ENCODE measurements at places on chromosomes 6 and 20.
A peak's percentile ranks its signal among the peaks of the same experiment; 100 is the strongest.

DNA sequence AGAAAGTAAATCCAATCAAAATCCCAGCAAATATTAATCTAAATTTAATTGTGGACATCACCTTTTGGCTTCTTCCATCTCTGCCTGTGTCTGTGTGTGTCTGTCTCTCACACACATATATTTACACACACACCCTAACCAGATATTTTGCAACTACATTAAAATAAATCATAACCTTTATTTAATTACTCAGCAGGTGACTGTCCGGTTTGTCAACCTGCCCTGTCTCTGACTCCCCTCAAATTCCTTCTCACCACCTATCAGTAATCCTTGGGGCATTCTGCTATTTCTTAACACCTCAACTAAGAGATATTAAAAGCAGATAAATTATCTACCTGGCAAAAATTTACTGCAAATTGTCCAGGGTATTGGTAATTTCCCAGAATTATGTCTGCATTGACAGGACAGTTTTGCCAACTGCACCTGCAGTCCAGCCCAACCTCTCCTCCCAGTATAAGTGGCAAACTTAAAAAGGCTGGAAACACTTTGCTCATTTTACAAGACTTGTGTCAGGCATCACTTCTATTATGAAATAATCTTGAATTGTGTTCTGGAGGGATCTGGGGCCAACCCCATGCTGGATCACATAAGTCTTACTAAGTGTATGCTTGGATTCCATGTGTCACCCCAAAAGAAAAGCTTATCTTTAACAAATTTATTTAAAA lies 216.1 kb downstream of the GMDS start:
- DNase-seq = no peak

- no peak for DNase-seq
These were observed at the start of gene SPACA1 for GRCh38 chr6:88047510-88048150. TSS of gene SPACA1 (plus strand) at chr6:88047841. CDS start at chr6:88047906, 65 bp downstream.

DNA sequence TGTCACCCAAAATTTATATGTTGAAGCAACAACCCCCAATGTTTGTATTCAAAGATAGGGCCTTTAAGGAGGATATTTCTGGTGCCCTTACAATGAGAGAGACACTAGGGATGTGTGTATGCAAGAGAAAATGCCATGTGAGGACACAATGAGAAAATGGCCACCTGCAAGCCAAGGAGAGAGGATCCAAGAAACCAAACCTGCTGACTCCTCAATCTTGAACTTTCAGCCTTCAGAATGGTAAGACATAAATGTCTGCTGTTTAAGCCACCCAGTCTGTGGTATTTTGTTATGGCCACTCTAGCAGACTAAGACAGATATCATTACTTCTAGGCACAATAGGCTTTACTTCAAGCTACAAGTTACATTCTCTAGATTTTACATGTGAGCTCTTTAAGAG lies 1145.1 kb upstream of the MAP3K7 start:
- DNase-seq = no peak

DNA sequence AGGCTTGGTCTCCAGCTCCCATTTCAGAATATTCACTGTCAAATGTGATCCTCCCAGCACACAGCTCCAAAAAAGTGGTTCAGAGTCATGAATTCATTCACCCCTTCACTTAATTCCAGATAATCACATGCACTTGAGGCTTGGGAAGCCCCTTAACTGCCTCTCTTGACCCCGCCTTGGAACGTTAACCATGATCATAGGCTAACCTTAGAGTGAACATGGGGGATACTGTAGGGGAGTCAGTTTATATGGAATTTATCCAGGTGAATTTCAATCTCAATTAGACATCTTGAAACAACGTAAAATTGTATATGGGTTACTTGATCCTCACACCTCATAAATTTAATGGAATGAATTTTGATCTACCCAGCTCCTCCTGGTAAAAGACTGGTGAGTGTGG lies 346.8 kb upstream of the ARID1B start:
- DNase-seq = no peak

- no peak for DNase-seq
These were observed 189.8 kb downstream of the ZDHHC14 start for GRCh38 chr6:157570752-157571151.

GRCh38 chr20:11917663-11918062 lies at the start of gene BTBD3:
TSS of gene BTBD3 (plus strand) at chr20:11917893. CDS start at chr20:11918276, 383 bp downstream.
- DNase-seq = no peak

- DNase-seq = peak; percentile 46
These were observed 60.2 kb downstream of the GCLC start for GRCh38 chr6:53484476-53485280.

DNA sequence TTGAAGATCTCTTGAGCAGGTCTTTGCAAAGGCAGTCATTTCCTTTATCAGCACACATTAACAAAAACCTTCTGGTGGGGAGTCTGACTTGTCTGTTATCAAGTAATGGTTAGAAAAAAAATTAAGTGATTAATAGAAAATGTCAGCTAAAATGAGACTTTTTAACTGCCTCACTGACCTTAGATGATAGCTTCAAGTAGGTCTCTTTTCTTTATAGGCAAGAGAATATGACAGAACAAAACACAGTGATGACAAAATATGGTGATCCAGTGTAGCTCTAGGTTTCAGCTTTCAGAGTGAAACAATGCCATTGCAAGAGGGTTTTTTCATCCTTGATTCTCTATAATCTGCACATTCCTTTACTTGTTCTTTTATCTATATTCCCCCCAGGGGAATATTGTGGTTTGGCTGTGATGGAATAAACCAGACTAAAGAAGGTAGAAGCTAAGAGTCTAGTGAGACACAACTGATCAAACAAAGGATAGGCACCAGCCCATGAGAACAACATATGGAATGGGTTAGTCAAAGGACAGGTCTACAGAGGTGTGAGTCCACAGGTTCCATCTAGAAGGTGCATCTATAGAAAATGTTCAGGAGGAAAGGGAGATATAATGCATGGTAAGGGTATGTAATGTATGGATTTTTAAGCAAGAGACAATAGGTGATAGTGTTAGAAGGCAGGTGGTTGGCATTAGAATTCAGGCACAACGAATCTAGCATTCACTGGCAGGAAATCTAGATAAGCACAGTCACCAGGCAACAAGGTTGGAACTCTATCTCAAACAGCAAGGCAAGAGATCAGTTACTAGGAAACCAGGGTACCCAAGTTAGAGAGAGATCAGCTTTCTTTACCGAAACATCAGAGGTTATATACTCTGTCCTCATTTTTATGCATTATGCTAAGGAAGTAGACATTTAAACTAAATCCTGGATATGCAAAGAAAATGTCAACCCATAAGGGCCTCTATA lies 228.9 kb upstream of the SMLR1 start:
- no peak for DNase-seq

- no peak for DNase-seq
These were observed 280.7 kb downstream of the ZNF217 start for GRCh38 chr20:53312957-53313356.

DNA sequence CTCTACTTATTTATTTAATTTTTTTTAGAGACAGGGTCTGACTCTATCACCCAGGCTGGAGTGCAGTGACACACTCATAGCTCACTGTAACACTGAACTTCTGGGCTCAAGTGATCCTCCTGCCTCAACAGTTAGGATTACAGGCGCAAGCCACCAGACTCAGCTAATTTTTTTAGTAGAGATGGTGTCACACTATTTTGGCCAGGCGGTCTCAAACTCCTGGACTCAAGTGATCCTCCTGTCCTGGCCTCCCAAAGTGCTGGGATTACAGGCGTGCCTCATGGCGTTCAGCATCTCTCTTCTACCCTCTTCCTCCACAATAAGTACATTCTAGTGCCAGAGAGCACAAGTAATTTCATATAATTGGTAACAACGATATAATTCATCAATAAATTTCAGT lies 5.5 kb downstream of the SSR1 start:
- DNase-seq = no peak

DNA sequence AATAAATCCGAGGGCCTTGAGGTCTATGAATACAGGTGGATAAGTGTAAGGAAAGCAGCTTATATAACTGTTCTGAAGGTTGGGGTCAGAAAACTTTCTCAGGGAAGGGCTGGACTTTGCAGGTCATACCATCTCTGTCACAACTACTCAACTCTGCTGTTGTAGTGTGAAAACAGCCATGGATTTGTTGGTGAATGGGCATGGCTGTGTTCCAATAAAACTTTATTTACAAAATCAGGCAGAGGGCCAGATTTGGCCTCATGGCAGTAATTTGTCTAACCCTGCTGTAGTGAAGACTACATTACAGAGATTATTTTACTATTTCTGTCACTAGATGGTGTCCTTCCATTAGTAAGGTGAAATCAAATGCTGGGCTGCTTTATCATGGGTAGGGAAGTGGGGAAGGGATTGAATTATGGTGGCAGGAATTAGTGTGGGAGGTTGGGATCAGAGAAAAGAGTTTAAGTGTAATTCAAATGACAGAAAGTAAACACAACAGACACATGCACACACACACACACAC lies 409.6 kb upstream of the CHD6 start:
- no peak for DNase-seq

- DNase-seq = no peak
These were observed 17.2 kb upstream of the RTF2 start for GRCh38 chr20:56451056-56451765.

GRCh38 chr6:163094881-163095280 lies 319.6 kb upstream of the QKI start:
- DNase-seq = no peak

DNA sequence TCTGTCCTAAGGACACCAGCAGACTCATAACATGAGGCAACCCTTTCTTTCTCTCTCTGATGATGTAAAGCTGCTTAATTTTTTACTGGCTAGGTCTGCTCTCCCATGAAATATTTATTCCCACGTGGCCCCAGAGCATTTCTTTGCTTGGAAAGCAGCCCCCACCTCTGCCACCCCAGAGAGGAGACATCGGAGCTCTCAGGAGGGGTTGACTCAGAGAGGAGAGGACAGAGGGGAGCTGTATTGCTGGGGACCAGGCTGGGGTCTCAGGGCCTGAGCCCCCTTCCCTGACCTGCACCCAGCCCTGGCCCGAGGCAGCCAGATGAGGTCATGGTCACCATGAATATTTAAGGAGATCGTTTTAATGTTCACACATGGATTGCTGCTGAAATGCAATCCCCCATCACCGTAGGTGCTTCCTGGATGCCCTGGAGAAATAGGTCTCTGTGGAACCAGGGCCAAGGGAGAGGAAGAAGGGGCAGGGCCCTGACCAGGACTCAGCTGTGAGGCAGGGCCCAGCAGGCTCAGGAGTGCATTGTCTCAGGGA lies 117.5 kb downstream of the DLL1 start:
- DNase-seq = no peak
